ENCODE measurements at places on chromosomes 16 and 17. TPM values are rescaled to one million over a fixed set of nuclear protein-coding genes. Genes with fewer than 3 reads are reported as not detected.

Gene TPSD1
- not detected for total RNA-seq

GRCh38 chr16:48564544-48565444, 45.2 kb downstream of the N4BP1 start:
- no peak for ATAC-seq

GRCh38 chr17:63989622-63990345, 8.4 kb upstream of the PRR29 start:
- ATAC-seq: no peak

- ATAC-seq: no peak
These were observed 32.0 kb downstream of the HAPSTR1 start for GRCh38 chr16:9123401-9123800.

Gene LYZL6
- total RNA-seq: not detected

GRCh38 chr16:5951486-5951885, 853.9 kb upstream of the EEF2KMT start:
- ATAC-seq: no peak

- no peak for ATAC-seq
These were observed 21.7 kb downstream of the MYL4 start for GRCh38 chr17:47230864-47231263.

DNA sequence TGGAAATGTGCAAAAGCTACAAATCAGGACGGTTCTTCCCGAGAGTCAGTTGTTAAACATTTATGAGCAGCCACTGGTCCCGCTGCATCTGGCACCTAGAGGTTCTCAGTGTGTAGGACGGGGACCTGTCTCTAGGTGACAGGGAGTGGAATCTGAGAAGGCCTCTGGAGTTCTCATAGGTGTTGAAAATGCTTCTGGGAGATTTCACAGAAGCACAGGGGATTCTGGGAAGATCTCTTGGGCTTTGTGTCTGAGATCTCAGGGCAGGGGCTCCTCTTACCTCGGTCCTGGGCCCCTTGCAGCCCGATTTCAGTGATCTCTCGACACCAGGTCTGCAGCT, 8.9 kb downstream of the ALOX15 start:
- ATAC-seq: no peak

GRCh38 chr16:81879625-81880024, 100.5 kb downstream of the PLCG2 start:
- ATAC-seq: no peak

Gene GP1BA
- 0.11 TPM for total RNA-seq

Gene WFDC1
- 0.90 TPM for total RNA-seq

DNA sequence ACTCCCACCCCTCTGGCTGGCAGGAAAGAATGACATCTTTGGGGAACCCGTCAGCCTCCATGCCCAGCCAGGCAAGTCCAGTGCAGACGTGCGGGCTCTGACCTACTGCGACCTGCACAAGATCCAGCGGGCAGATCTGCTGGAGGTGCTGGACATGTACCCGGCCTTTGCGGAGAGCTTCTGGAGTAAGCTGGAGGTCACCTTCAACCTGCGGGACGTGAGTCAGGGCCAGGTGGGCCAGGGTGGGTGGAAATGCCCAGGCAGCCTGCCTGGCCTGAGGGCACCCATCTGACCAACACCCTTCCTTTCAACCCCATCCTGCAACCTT, 8.1 kb upstream of the DCAF7 start:
- no peak for ATAC-seq

Measured in activated T-helper 17 cell treated with anti-CD3 and anti-CD28 coated beads, Interleukin-2, amount 50 U/mL, for 72 hours (primary cell).